ENCODE measurements at places on chromosomes 7 and 10.

DNA sequence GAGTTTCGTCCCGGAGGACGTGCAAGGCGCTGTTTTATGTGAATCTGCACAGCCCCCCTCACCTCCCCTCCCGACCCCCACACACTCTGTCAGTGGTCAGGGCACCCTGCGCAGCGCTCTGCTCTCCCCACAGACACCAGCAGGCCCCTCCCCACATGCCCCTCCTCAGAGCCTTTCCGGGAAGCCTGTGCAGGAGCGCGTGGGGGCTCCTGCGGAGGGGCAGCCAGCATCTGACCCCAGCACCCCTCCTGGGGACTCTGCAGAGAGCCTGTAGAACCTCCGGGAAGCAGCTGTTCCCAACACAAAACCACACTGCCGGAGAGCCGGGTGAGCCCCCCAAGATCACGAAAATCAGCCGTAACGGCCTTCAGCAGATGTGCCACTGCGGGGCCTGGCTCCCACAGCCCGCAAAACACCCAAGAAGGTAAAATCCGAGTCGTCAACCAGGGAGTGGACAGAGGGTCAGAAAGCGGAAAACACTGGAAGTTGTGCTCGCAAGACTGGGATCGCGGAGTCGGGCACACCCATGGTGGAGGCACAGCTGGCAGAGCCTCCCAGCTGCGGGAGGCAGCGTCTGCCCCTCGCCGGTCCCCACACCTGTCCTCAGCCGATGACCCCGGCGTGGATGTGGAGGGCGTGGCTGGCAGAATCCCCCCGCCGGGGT is 53.8 kb upstream of the PDGFA start:
- no peak for DNase-seq

GRCh38 chr10:90398566-90398965 is 459.3 kb downstream of the HTR7 start:
- no peak for DNase-seq

GRCh38 chr7:74221713-74222112 is 11.9 kb downstream of the LAT2 start:
- DNase-seq, result no peak

GRCh38 chr10:29689001-29689400 is 54.2 kb upstream of the SVIL start:
- DNase-seq, result peak; percentile 21

GRCh38 chr10:131371571-131371970 is 60.0 kb upstream of the TCERG1L start:
- DNase-seq, result no peak

GRCh38 chr7:26078437-26079336 is 73.3 kb upstream of the NFE2L3 start:
- peak; percentile 57 for DNase-seq

GRCh38 chr10:61299156-61299555 is 154.0 kb downstream of the TMEM26 start:
- no peak for DNase-seq

DNA sequence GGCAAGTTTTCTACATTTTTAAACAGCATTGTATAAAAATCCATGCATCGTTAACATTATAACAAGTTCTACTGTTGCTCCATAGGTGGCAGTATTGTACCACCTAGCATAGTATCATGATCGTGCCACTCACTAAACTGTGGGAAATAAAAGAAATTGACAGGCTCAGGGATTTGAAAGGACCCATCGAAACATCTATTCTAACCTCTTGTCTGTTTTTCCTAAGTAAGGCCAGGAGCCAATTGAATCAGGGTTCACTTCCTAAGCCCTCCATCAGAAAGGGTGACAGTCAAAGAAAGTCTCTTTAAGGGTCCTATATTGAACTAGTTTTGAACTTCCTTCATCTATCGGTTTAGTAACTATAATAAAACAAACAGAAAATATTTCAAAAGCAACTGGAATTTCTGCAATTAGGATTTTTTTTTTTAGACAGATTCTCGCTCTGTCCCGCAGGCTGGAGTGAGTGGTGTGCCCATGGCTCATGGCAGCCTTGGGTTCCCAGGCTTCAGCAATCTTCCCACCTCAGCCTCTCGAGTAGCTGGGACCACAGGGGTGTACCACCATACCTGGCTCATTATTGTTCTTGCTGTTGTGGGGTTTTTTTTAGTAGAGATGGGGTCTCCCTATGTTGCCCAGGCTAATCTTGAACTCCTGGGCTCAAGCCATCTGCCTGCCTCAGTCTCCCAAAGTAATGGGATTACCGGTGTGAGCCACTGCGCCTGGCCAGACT is 9.4 kb downstream of the HACD1 start:
- peak; percentile 45 for DNase-seq

- no peak for DNase-seq
Observed at GRCh38 chr7:87912121-87912520, 21.9 kb upstream of the ADAM22 start.

GRCh38 chr10:99329554-99330346 is 594 bp downstream of the CNNM1 start:
- no peak for DNase-seq

GRCh38 chr10:3769556-3769955 is 15.5 kb downstream of the KLF6 start:
- DNase-seq, result no peak

DNA sequence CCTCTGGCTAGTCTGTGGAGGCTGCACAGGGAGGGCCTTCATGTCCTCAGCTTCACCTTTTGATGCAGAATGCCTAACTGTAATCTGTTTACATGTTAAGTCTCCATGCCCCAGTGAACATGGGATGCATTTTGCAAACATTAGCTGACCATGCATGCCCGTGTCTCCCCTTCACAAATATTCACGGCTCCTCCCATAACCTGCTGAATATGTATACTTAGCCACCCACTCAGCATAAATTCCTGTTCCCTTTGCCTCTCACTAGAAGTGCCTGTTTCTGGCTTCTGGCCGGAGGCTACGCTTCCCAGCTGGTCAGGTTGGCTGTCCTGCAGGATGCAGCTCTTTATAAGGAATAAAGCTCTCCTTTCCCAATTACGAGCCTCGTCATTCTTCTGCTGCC is 552.7 kb downstream of the DNAJB6 start:
- DNase-seq, result no peak

GRCh38 chr10:79229071-79229541 is 118.2 kb upstream of the PPIF start:
- DNase-seq, result no peak

DNA sequence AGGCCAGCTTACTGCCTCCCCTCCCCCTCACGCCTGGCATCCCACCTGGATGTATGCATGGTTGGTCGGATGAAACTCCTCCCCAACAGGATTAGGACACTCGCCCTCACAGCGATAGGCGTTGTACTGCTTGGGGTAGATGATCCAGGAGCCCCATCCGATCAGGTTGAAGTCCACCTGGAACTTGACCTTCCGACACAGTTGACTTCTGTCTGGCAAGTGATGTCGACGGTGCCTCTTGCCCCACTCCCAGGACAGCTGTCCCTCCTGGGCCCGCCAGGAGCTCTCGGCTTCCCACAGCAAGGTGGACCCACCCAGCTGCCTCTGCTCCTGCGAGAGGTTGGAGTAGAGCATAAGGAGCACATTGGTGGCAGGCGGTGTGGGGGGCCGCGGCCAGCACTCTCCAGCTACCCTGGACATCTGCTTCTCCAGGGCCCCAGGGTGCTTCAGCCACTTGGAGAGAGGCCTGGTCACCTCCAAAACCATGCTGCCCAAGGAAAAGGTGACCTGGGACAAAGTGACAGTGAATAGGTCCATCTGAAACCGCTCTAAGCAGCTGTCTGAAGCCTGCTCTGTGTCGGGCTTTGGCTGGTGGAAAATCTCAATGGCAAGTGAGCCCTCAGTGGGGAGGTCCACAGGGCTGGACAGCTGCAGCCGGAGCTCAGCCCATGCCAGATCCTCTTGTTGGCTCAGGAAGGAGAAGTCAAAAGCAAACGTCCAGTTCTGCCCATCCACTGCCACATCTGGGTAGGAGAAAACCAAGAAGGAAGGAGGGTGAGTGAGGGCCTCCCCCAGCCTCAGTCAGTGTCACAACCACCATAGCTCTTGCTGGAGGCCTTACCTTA is 6.0 kb downstream of the NODAL start:
- DNase-seq, result no peak

DNA sequence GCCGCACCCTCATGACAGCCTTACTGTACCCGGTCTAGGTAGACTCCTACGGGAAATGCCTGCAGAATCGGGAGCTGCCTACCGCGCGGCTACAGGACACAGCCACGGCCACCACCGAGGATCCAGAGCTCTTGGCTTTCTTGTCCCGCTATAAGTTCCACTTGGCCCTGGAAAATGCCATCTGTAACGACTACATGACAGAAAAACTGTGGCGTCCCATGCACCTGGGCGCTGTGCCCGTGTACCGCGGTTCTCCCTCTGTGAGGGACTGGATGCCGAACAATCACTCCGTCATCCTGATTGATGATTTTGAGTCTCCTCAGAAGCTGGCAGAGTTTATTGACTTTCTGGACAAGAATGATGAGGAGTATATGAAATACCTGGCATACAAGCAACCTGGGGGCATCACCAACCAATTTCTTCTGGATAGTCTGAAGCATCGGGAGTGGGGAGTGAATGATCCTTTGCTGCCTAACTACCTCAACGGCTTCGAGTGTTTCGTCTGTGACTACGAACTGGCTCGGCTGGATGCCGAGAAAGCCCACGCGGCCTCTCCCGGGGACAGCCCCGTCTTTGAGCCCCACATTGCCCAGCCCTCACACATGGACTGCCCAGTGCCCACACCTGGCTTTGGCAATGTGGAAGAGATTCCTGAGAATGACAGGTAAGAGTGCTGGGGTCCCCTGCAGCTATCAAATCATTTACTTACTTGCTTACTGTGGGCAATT is 8.5 kb upstream of the CHCHD1 start:
- DNase-seq, result no peak

DNA sequence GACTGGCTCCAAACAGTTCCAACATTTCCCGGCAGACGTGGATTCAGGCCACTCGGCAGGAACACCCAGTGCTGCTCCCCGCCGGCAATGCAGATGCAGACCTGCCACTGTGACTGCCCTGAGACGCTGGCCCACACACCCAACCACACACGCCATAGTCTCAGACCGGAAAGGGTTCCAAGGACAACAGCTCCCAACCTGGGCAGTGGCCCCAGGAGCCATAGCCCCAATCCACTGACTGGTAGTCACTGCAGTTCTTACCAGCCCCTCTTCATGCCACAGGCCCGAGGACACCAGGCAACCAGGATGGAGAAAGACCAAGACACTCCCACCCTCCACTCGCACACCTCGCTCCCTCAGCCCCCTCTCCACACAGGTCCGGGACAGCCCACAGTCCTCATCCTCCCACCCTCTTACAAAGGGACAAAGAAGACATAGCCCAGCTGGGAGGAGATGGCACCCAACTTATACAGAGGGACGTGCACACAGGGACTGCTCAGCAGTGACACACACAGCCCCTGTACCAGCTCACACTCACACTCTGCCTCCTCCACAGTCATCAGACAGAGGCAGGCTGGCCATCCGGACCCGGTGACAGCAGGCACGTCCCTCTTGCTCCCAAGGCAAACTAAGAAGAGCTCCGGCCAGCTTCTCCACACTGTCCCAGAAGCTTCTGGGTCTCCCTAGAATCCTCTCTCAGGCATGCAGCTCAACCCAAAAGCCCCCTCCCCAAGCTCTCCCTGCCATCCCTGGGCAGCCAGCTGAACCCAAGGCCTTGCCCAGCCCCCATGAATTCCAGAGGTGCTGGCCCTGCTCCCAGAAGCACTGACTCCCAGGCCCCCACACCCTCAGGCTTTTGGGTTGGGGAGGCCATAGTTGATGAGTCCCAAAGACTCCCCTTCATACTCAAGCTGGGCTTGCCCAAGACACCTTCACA is 24.8 kb downstream of the KCNH2 start:
- no peak for DNase-seq

GRCh38 chr10:114749014-114749413 is 72.6 kb upstream of the FHIP2A start:
- DNase-seq, result no peak

DNA sequence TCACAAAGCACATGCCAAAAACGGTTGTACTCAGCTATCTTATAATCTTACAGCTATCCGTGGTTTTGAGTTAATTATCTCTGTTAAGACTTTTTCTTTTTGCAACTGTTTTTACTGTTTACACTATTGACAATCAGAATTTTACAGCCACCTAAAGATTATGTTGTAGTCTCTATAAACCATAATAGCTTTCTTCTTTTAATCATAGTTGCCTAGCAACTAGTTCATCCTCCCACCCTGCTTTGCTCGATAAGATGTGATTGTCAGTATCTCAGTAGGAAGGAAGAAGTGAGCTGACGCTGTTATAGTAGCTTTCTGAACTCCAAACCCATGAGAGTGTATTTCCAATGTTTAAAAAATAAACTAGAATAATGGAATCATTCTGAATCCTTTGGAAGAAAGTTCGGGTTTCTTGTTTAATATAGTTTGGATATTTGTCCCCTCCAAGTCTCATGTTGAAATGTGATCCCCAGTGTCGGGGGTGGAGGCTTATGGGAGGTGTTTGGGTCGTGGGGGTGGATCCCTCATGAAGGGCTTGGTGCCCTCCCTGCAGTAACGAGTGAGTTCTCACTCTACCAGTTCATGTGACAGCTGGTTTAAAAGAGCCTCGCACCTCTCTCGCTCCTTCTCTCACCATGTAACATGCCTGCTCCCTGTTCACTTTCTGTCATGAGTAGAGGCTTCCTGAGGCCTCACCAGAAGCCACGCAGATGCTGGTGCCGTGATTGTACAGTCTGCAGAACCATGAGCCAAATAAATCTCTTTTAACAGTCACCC is 68.1 kb downstream of the SVOPL start:
- DNase-seq, result no peak

- DNase-seq, result no peak
Observed at GRCh38 chr7:157310676-157311185, 26.1 kb upstream of the DNAJB6 start.

DNA sequence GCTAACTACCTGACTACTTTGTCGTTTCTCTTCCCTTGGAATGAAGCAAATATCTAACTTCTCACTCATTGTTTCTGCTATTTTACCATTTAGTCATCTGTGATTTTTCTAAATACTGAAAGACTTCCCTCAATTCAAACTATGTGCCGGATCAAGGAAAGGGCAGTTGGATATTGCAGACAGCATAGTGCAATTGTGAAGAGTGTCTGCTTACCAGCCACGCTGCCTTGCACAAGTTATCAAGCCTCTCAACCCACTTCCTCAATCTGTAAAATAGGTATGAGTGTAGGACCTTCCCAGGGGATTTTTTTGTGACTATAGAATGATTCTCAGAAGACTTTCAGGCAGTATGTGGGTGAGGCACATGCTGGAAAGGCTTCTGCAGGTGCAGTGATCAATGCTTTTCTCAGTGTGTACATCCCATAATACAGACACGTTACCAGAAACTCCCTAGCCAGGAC is 54.3 kb downstream of the EGFR start:
- DNase-seq, result no peak

DNA sequence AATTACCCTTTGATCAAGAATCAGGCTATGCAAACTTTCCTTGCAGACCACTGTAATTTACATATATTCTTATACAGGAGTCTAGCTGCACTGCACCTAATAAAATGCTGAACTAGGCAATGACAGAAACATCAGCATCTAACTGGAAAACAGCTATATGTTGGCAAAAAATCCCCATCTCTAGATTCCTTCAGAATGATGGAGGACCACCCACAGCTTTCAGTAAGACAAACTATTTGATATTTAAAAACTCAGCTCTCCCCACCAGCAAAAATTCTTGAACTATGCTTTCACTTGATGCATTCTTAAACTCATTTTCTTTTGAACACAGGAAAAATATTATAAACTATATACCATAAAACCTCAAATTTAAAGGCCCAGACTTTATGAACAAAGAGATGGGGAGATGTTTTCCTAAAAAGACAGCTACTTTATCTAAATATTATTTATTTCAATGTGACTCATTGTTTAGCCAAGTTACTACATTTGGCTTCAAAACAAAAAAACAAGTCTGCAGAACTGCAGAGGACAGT is 77.4 kb downstream of the SEMA3C start:
- DNase-seq, result no peak

Measured in HepG2 (cell line).